Activated T-cell treated with anti-CD3 and anti-CD28 coated beads for 48 hours (primary cell): ENCODE measurements at places on chromosomes 13 and 19.

GRCh38 chr19:58550362-58551122 is 4.4 kb downstream of the CHMP2A start:
- no peak for DNase-seq

GRCh38 chr19:31109636-31110035 is 239.6 kb downstream of the TSHZ3 start:
- no peak for DNase-seq

DNA sequence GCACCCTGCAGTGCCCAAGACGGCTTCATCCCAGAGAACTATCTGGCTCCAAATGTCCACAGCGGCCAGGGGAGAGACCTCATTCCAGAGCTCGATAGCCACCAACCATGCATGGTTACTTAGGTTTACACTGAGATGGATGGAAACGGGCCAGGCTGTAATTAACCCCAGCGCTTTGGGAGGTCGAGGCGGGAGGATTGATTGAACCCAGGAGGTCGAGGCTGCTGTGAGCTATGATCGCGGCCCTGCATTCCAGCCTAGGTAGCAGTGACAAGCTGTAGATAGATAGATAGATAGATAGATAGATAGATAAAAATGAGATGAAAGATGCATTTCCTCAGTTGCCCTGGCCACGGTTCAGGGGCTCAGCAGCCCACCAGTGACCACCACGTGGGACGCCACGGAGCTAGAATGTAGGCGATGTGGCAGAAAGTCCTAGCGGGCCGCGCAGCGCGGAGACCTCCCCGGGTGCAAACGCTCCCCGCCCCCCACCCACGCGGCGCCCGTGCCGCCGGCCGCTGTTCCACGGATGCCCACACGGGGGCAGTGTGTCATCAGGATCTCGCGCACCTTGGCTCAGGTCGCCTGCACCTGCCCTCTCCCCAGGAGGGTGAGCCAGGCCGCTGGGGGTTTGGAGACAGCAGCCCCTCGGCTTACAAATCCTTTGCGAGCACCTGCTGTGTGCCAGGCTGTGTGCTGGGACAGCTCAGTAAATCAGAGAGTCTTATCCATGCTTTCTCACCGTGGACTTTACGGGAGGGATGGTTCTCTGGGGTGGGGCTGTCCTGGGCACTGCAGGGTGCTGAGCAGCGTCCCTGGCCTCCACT is 13.5 kb upstream of the TLE5 start:
- DNase-seq = peak; percentile 79

GRCh38 chr13:36163809-36164308 is 32.7 kb upstream of the DCLK1 start:
- DNase-seq = no peak

DNA sequence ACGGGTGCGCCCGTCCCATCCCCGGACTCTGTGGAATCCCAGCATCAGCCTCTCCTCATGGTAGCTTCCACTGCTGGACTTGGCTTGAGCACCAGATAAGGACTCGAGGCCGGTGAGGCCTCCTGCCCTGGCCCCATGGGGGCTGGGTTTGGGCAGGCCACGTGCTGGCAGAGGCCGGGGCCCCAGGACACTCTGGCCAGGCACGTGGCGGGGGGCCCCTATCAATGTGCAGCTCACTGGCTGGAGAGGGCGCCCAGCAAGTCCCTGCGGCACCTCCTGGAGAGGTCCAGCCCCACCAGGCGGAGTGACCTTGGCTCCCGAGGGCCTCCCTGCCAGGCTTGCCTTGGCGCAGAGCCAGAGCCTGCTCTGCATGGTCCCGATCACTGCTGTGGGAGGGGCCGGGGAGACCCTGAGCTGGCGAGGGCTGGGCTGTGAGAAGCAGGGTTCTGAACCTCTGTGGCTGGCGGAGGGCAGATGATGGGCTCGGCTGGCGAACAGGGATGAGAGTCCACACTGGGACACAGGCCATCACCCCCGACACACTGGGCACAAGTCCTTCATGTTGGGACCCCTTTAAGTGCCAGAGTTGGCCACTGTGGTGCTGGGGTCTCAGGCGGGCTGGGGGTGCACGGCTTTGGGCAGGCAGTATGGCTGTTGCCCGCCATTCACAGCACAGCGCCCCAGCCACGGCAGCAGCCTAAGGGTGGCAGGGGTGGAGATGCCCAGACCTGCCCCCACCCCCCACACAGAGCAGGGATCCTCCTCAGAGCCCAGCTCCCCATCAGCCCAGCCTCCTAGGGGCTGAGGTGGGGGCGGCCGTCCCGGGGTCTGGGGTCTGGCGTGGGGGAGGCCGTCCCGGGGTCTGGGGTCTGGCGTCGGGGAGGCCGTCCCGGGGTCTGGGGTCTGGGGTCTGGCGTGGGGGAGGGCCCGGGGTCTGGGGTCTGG is 19.1 kb downstream of the CEBPG start:
- DNase-seq = no peak

GRCh38 chr19:43643326-43643725 is 3.7 kb upstream of the CADM4 start:
- no peak for DNase-seq

DNA sequence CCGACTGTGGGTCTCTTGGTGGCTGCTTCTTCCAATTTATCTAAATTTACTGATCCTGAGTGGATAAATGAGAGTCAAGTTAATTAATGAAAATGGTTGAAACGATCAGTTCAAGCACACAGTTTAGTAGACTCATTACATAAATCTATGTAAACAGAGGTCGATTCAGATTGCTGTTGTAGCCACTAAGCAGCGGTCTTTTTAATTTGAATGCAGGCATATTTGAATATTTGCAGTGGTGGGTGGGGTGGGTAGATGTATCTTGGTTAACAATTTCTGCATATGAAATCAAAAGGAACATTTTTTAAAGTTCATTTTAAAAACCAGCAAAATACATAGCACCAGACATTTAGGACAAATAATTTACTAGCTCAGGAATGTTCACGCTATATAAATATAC is 325.9 kb downstream of the KLF12 start:
- no peak for DNase-seq

DNA sequence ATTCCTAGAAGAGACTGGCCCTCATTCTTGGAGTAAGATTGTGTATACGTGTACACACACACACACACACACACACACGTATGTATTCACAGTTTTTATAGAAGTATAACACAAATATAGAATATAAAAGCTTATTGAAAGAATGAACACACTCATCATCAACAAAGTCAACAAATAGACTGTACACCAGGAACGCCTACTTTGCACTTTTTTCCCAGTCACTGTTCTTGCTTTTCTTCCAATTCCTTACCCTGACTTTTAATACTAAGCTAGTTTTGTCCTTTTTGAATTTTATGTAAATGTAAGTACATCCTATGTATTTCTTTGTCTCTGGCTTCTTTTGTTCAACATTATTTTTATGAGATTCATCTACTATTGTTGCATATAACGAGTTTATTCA is 264.5 kb downstream of the MAB21L1 start:
- DNase-seq = no peak

GRCh38 chr19:35297515-35297848 is 5.5 kb downstream of the MAG start:
- DNase-seq = no peak

DNA sequence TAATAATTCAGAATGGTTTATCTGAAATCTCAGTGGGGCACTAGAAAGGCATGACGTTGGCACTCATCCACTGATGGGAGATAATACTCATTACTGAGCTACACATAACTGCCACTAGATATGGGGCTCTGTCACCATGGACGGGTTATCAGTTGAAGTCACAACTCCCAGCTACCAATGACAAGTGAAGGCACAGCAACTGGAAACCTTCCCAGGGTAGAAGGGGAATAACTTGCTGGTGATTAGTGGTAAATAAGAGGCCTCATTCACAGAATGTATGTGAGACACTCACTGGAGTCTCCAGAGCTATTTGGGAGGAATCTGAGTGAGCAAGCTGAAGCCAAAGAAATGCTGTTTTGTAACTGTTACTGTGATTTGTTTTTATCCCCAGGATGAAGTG is 249.6 kb downstream of the ENOX1 start:
- DNase-seq = no peak

DNA sequence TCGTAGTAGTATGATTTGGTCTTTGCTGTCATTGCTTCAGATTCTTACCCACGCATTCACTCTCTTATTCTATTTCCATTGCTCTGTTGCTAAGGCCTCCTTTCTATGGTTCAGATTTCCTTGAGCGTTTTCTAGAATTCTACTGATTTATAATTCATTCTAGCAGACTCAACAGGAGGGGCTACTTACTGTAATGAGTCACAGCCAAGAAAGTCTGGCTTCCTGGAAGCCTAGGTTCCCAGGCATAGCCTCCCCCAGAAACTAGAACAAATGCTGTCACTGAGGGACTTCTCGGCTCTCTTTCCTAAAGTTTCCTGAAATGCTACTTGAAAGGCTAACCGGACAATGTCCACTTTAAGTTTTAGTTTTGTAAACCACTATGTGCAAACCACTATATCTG is 47.7 kb upstream of the SPATA13 start:
- DNase-seq = no peak
